ENCODE measurements at places on chromosomes 2 and 18.

DNA sequence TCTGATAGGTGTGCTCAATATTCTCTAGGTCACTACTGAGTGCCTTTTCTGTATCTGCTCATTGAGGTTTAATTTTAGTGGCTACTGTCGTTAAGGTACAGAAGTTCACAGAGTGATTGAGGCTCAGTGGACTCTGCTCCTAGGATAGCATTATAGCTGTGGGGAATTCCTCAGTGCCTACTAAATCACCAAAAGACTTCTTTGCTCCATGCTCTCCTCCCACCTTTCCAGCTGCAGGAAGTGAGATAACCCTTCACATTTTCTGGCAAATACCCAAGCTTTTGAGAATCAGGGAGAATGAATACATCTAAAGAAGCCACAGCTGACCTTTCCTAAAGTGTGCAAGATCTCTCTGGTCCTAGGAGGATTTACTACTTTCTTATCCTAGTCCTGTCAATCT lies 95.2 kb upstream of the FSIP2 start:
- no peak for DNase-seq

GRCh38 chr2:42035241-42035640 lies 12.6 kb upstream of the PKDCC start:
- DNase-seq = no peak

DNA sequence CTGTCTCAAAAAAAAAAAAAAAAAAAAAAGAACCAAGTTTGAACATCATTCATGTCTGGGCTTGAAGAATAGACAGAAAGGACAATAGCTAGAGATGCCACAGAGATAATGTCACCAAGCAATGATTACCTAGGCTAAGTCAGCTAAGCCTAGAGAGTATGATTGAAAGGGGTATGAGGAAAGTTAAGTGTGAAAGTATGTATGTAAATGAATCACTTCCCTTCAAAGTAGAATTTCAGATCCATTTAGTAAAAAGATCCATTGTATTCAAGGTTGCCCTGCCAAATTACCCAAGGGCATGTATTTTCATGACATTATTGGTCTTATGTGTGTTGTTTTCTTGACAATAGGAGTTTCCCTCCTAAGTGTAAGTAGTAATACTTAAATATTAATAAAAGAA lies 34.1 kb upstream of the SLC39A10 start:
- no peak for DNase-seq

DNA sequence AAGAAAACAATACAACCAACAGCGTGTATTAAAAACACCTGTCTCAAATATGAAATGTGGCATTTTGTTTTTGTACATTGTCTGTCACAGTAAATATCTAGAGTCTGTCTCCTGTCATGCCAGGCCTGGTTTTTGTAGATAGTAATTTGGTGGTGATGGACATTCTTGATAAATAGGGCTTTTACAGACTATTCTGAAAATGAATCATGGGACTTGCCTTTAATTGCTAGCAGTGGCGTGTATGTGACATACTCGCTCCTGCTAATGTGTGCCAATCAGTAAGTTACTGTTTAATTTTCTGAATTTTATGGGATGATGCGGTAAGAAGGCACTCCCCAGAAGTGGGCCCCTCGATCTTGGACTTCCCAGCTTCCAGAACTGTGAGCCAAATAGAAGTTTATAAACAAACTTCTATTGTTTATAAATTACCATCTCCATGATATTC lies 83.7 kb downstream of the TANC1 start:
- no peak for DNase-seq

GRCh38 chr2:237754182-237754581 lies 44.4 kb upstream of the RBM44 start:
- DNase-seq = no peak

- DNase-seq = no peak
These were observed 2.4 kb downstream of the OSR1 start for GRCh38 chr2:19355931-19356544.

DNA sequence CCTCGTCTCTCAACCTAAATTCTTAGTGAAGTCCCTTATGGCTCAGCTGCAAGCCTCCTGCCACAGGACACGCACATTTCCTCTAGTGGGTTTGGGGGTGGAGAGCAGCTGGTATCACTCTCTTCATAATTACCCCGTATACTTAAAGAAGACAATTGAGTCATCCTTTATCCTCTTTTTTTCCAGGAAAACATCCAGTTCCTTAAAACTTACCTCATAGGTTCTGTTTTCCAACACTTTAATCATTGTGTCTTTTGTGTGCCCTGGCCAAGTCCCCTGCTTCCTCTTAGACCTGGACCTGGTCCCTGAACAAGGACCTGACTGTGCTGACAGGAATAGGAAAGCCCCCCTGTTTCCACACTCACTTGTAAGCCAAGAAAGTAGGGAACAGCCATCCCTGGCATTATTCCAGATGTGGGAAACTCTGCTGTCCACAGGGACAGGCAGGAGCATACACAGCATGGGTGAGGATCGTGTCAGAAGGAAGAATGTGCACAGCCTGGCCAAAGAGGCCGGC lies 42.3 kb upstream of the MYO1B start:
- DNase-seq = no peak

GRCh38 chr2:238936162-238937052 lies 88.5 kb downstream of the TWIST2 start:
- no peak for DNase-seq

DNA sequence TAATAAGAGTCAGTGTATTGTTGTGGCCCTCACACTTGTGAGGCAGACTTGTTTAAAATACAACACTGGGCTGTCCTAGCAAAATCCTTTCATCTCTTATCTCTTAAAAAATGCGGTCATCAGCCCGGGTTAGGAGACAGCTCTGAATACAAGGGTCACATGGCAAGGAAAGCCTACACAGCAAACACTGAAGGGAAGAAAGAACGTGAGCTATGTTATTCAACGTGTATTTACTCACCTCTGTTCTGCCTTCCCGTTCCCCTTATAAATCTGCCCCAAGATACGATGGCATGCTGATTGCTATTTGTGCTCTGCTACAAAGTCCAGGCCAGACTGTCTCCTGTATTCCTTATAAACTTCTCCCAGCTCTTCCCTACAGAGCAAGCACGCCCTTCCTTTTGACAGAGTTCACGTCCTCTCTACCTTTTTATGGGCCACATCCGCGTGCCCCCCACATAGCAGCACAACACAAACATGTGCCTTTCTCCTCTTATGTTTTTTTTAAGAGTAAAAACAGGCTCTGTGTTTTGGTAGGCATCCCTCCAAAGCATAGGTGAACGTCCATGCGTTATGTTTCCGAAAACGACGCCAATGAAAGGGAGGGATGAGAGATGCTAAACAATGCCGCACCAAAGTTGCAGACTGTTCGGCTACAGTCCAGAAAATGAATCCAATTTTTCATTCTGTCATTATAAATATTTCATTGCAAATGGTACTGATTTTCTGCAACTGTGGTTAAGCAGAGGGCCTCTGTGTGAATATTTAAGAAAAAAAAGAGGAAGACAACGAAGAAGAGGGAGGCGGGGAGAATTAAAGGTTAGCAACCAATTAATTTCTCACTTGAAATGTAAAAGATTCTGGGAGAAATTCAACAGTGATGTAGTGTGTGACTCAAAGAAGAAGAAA lies 274.7 kb downstream of the ZNF521 start:
- DNase-seq = no peak

DNA sequence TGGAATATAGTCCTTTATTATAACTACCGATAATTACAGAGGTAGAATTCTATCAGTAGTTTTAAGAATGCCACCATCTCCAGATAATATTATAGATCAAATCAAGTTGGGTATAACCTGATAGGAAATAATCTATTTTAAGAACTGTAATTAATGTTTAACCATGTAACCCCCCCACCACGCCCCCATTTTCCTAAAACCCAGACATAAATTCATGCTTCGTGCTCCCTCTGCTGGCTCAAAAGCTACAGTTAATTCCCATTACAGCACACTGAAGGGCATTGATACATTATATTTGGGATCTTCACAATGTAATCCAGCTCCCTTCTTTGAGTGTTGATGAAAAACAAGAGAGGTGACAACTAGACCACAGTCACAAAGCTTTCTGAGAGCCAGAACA lies 228.0 kb upstream of the SMAD7 start:
- no peak for DNase-seq

DNA sequence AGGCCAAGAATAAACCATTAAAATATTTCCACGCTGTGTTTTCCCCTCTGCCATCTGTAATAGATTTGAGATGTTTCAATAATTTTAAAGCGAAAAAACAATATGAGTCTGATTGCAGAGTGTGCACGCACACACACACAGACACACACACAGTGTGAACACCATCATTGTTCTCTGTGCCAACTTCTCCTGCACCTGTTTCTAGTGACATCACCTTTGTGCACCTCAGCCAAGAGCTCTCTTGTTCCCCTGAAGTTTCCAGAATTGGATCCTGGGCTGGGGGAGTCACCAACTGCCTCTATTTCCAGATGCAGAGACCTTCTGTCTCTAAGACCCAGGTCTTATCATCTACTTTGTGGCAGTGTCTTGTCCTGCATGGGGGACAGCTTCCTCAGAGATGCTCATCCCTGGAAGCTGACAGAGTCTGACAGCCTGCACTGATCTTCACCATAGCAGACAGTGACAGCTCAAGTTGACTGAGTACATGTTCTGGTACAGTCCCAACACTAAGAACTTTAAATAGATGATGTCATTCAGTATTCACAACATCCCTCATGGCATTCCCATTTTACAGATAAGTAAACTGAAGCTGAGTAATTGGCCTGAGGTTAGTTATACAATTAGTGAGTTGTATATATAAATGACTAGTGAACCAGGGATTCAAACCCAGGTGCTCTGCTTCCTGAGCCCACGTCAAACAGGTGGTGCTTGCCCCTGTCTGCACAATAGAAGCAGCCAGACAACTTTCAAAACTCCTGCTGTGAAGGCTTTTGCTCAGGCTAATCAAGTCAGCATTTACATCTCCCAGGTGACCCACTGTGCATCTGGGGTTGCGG lies 39.4 kb downstream of the ACOXL start:
- no peak for DNase-seq

GRCh38 chr2:39881948-39882347 lies 102.9 kb upstream of the THUMPD2 start:
- no peak for DNase-seq

GRCh38 chr18:75216212-75216910 lies 5.8 kb downstream of the TSHZ1 start:
- DNase-seq = no peak

GRCh38 chr2:233793465-233794127 lies 15.5 kb downstream of the MROH2A start:
- no peak for DNase-seq

GRCh38 chr2:33342705-33343104 lies 133.7 kb upstream of the RASGRP3 start:
- no peak for DNase-seq

DNA sequence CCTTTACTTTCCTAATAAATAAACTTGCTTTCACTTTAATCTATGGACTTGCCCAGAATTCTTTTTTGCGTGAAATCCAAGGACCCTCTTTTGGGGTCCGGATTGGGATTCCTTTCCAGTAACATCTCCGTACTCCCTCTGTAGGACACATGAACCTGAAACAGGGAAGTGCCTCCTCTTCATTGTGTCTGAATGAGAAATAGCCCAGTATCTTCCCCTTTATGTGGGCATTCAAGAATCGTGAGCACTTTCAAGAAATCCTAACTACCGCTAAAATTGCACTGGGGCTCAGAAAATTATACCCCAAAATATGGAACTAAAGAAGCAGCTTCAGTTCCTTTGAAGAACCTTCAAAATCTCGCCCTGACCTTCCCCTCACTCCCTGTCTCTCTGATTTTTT lies 7.8 kb upstream of the POMC start:
- no peak for DNase-seq

DNA sequence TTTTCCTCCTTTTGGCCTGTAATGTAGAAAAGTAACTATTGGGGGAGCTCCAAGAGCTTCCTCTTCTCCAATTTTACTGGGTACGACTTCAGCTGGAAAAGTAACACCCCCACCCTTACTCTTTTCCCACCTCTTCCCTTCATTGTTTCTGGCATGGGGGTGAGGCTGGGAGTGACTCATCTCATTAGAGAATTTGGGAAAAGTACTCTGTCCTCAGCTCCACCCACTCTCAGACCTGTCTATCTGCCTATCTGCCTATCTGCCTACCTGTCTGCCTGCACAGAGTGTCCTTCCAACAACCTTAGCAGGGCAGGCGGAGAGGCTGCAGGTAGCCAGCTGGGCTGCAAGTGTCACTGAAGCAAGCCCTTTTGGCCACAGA lies 93.6 kb downstream of the EPHA4 start:
- no peak for DNase-seq

DNA sequence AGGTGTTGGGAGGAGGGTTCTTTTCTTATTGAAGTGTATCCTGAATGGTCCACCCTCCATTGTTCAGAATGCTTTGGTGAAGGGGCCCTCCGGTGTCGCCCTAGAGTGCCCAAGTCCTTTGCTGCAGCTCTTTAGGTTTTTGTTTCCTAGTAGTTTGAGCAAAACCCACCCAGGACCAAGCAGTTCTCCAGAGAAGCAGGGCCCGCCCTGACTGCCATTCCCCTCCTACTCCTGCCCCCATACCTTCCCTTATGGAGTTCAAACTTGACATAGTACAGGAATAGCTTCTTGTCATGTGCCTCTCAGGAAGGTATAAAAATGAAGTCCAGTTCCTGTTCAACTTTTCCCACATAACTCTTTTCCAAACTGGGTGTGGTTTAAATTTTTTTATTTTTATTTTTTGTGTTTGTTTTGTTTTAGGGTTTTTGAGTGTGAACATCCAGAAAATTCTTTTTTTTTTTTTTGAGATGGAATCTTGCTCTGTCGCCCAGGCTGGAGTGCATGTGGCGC lies 5.6 kb downstream of the MERTK start:
- DNase-seq = no peak

DNA sequence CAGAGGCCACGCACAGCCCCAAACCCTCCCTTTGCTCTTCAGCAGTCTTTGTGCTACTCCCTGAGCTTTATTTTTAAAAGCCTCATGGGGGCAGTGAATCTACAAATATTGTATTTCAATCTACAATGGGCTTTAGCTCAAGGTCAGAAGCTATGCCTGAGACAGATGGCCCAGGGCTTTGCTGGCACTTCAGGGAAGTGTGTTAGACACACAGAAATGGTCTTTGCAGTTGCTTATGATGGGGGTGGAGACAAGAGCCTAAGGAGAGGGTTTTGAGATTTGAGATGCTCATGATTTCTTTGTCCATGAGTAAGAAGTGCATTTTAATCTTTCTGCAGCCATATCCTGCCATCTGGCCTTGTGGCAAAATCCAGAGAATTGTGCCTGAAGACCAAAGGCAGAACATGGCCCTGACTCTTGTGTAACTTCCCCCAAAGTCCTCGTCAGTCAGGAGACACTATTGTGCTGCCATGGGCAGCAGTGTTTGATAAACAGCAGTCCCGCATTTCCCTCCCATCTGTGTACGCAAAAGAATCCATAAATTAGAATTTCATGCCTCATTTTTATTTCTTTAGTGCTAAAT lies 92.6 kb downstream of the VAPA start:
- no peak for DNase-seq

GRCh38 chr2:158745067-158745865 lies 49.9 kb upstream of the DAPL1 start:
- DNase-seq = peak; percentile 47
